ENCODE measurements at places on chromosomes 12 and 14.

DNA sequence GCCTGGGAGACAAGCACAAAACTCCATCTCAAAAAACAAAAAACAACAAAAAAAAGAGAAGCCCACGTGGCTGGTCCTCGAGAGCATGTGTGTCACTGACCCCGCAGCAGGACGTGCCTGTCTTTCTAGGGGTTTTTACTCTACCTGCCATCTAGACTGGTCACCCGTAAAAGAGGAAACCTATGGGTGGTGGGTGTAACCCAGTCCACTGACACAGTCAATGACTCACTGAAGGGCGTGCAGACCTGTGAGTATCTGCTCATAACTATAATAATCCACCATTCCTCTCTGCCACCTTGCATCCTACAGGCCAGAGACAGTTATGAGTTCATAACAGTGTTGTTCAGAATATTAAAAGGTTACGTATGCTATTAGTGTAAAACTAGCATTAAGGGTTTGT lies 4.6 kb downstream of the GOLGA3 start:
- DNase-seq = no peak

- DNase-seq = no peak
These were observed 140.0 kb downstream of the DAD1 start for GRCh38 chr14:22448905-22449599.

GRCh38 chr14:101037021-101037817 lies 133.7 kb upstream of the RTL1 start:
- DNase-seq = no peak

- no peak for DNase-seq
These were observed 12.7 kb downstream of the SCYL2 start for GRCh38 chr12:100279607-100280244.

GRCh38 chr12:111686574-111687105 lies 787 bp downstream of the ACAD10 start:
- no peak for DNase-seq

- DNase-seq = no peak
These were observed 12.3 kb upstream of the DACT1 start for GRCh38 chr14:58625438-58625837.

GRCh38 chr12:38906482-38907200 lies 1.2 kb upstream of the CPNE8 start:
- peak; percentile 64 for DNase-seq

GRCh38 chr12:26274441-26275312 lies 79.3 kb downstream of the SSPN start:
- DNase-seq = peak; percentile 99

- no peak for DNase-seq
These were observed 36.9 kb upstream of the KCNH3 start for GRCh38 chr12:49501895-49502294.

- DNase-seq = no peak
These were observed 135.7 kb upstream of the ATXN7L3B start for GRCh38 chr12:74401966-74402365.

DNA sequence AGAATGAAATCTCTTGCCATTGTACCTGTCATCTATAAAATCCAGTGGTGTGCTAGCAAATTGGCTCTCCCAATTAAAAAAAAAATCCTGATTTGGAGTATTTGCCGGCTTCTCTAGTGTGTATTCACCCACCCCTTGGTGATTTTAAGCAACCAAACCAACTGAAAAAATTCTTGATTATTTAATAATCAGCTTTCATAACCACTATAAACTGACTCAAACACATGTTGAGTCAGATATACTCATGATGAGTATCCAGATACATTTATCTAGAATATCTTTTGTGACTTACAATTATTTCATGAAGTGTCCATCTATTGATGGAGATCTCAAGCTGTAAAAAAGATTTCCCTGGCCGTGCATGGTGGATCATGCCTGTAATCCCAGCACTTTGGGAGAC lies 205.4 kb downstream of the RASSF9 start:
- DNase-seq = no peak

DNA sequence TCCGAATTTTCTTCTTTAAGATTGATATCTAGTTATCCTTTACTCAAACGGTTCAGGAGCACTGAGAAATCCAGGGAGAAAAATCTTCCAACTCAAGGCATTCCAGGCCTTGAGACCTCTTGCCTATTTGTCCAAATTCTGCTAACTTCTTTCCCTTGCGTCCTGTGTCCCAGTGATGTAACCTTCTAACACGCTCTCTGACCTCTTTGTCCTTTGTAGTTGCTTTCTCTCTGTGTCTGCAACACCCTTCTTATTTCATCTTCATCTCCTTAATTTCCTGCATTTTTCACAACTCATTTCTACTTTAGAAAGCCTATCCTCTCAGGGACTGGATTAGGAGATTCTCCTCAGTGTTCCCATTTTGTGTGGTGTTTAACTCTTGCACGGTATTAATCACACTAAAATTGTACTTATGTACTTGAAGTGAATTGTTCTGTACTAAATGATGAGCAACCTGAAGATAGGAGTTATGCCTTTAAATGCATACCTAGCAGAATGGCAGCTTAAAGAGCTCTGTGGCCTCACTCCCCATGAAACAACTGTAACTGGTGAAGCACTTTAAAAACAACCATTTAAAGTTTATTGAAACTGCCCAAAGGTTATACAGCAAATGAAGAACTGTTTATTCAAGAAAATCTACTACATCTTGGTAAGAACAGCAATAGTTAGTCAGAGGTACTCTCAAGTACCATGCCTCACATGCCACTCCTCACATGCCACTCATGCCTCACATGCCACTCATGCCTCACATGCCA lies 7.4 kb upstream of the SNAPC1 start:
- DNase-seq = no peak

DNA sequence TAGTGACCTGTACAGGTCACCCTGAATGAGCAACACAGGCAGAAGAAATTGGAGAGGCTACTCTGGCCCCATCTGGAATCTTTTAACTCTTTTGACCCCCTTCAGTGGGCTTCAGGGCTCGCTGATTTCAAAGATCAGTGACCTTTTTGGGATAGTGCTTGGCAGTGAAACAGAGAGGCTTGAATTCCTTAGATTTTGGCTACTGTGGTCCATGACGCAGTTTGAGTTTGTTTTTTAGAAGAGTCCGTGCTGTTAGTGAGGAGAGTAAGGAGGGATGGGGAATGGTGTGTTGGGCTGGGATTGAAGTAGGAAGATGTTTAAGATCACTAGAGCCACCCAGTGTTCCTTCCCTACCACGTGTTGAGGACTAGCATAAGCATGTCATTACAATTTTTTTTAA lies 16.5 kb downstream of the TMEM30B start:
- DNase-seq = no peak

Measured in KG1 (cell line).